Activated T-cell treated with anti-CD3 and anti-CD28 coated beads, Interleukin-2, amount 50 U/mL, for 48 hours (primary cell): ENCODE measurements at places on chromosomes 4 and X.

DNA sequence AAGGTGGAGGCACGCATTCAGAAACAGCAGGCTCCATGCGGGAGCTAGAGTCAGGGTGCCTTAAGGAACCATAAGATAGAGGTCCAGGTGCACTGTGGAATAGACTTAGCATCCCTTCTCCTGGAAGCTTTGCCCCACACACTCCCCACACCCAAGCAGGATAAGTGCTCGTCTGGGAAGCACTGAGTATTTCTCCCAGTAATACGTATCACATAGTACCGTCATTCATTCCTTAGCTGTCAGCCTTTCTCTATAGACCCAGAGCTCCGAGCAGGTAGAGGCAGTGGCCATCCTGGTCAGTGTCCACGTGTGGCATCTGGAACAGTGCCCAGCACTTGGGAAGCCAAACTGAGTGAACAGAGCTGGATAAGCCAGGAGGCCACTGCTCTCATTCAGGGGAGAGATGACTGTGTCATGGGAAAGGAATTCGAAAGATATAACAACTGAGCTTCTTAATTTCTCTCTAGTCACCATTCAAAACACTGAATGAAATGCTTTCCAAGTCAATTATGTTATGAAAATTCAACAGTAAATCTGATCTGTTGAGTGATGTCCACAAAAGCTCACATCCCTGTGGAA is 9.9 kb downstream of the APBB2 start:
- DNase-seq, result no peak

DNA sequence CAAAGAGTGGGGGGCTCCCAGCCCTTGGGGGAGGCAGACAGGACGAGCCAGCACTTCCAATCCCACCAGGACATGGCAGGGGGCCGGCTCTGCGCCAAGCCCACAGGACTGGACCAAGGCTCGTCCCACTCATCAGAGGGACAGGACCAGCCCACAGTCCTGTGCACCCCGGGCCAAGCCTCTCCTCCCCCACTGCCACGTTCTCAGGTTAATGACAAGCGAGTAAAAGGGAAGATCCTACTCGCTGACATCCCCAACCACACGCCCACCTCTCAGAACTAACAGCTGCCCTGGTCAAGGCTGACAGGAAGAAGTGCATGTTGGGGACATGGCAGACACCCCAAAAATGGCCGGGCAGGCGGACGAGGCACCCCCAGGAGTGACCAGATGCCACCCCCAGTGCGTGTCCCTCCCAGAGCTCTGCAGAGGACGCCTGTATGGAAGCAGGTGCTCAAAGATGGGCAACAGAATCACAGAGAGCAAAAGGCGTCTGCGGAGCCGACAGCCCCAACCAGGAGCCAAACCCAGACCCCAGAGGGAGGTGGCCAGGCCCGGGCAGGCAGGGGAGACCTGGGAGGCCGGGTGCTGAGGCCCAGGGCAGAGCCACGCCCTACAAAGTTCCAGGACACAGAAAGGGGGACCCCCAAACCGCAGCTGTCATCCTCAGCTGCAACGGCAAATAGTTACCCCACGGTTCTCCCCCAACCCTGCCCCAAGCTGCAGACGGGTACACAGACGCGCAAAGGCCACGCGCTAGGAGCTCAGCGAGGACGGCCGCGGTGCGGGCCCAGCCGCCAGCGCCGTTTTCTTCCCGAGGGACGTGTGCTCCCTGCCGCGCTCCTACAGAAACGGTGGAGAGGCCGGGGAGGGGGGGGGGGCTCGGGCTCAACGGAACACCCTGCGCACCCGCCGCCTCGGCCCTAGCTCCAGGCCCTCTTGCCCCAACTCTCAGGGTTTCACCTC is 1.7 kb downstream of the CTBP1 start:
- peak; percentile 56 for DNase-seq

DNA sequence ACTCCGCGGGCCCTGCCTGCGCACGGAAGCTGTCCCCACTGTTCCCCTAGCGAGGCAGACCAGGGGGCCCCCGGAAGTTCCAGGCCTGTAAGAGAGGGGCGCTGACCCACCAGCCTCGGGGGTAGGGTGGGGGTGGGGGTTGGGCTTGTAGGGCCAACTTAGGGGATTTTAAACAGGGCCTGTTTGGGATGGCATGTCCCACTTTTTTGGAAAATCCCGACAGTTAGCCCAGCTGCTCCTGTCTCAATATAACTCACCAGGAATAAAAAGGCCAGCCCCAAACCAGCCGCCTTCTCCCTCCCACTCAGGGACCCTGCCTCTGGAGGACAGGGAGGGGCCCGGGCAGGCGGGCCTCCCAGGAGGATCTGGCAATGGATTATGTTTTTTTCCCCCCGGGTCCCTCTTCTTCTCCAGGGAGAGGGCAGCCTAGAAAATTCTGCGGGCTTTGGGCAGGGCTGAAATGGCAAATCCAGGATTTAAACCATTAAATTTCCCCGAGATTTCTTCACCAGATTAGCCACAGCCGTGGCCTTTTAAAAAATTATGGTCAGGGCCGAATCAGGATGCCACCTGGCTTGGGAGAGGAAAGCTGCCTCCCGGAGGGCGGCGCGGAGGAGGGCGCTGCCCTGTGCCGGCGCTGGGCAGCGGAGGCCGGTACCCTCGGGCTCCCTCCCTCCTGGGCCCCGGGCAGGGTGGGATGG is 957 bp downstream of the PPP2R2C start:
- DNase-seq, result peak; percentile 14

DNA sequence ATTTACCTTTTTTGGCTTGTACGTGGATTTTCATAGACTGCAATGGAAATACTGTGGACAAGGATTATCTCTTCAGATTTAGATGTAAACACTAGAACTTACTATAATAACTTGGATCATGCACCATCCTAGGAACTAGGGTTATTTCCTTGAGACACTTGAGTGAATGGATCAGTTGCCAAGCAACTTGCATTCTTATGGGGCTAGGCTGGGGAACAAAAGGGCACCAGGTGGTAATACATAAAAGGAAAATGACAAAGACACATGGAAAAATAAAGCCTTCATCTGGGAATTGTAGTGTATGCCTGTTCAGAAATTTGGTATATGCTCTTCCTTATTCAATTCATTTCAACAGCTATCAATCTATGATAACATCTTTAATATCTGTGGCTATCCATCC is 247.1 kb downstream of the SPRY1 start:
- no peak for DNase-seq

GRCh38 chrX:115226929-115227328 is 7.0 kb downstream of the LRCH2 start:
- DNase-seq, result no peak

GRCh38 chr4:99722006-99722405 is 64.4 kb upstream of the C4orf54 start:
- no peak for DNase-seq

DNA sequence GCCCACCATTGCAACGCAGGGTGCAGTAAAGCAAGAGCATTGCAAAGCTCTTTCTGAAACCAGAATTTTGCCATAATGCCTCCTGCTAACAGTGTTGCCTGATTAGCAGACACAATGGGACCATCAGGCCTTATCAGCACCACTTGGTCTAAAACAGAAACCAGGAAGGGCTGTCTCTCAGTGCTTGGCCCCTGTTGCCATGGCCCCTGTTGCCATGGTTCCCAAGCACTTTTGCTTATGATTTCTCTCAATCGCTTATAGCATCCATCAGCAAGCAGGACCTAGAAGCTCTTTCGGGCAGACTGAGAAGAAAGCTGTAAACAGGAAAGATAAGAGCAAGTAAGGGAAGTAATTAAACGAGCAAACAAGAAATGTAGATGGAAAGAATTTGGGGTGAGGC is 36.8 kb downstream of the RTL5 start:
- DNase-seq, result peak; percentile 44
